T-helper 2 cell treated with Interferon-gamma antibody and Interleukin-4, amounts not matched to agents 5 μg/mL and 100 μg/mL, for 36 hours (primary cell): ENCODE measurements at places on chromosomes 1 and 21.

- no peak overlapping the region for H3K4me3 ChIP-seq
- no peaks in the 10 kb centered on the region for H3K36me3 ChIP-seq
- DNase-seq = no peak
- no peaks in the 10 kb centered on the region for H3K4me1 ChIP-seq
These were observed 109.8 kb downstream of the ROR1 start for GRCh38 chr1:63883494-63884235.

GRCh38 chr1:112699425-112700144 is 7.3 kb downstream of the RHOC start:
- H3K4me3 ChIP-seq = no peak overlapping the region
- H3K4me1 ChIP-seq = peaks cover 48% of the 10 kb centered on the region
- H3K36me3 ChIP-seq = peaks cover 41% of the 10 kb centered on the region

DNA sequence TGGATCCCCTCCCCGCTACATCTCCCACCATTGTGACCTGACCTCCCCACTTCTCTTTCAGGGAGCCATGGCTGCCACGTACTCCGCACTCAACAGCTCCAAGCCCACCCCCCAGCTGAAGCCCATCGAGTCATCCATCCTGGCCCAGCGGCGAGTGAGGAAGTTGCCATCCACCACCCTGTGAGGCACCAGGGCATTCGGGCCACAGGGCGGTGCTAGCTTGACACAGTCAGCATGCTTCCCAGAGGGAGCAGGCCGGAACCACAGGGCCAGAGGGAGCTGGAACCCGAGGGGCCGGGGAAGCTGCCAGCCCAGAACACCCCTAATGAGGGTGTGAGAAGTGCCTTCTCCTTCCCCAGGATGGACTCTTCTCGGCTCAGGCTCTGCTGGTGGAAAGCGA is 44.5 kb downstream of the RPS6KA1 start:
- H3K4me3 ChIP-seq = no peak overlapping the region
- no peak overlapping the region for H3K27ac ChIP-seq
- no peak for DNase-seq
- peaks cover 2% of the 10 kb centered on the region for H3K4me1 ChIP-seq
- peaks cover 53% of the 10 kb centered on the region for H3K36me3 ChIP-seq
- no peaks in the 10 kb centered on the region for H3K27me3 ChIP-seq

- peaks cover 45% of the 10 kb centered on the region for H3K27me3 ChIP-seq
- H3K27ac ChIP-seq = no peak overlapping the region
- no peak overlapping the region for H3K4me3 ChIP-seq
- DNase-seq = no peak
- H3K4me1 ChIP-seq = peaks cover 6% of the 10 kb centered on the region
These were observed 31.3 kb downstream of the ZBTB8B start for GRCh38 chr1:32496127-32496526.

DNA sequence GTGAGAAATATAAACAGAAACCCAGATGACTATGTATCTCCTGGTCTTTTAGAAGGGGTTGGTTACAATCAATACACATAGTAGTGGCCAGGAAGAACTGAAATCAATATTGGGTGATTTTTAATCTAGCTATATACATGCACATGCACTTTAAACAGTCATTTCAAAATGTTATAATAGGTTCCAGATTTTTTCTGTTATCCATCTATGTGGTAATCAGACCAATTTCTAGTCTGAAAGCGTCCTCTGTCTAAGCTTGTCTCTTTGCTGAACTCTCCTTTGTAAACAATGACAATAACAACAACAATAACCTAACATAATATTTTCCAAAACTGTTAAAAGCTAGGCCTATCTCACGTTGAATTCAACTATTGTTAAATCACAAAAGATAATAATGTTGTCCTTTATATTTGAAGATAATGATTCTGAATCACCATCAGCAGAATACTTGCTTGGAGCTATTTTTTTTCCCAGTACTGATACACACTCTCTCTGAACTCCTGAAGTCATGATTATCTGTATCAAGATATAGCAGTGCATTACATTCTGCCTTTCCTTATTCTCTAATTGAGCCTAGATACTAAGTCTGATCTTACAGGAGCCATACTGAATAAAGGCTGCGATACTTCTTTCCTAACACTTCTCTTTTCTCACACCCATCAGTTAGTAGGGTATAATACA is 496.8 kb upstream of the ZRANB2 start:
- no peak for DNase-seq
- H3K36me3 ChIP-seq = no peaks in the 10 kb centered on the region
- no peak overlapping the region for H3K27ac ChIP-seq
- H3K4me3 ChIP-seq = no peak overlapping the region
- no peaks in the 10 kb centered on the region for H3K4me1 ChIP-seq
- H3K27me3 ChIP-seq = no peaks in the 10 kb centered on the region

- H3K4me3 ChIP-seq = no peak overlapping the region
- no peaks in the 10 kb centered on the region for H3K4me1 ChIP-seq
- no peak for DNase-seq
- H3K27me3 ChIP-seq = peaks cover 2% of the 10 kb centered on the region
These were observed 26.5 kb upstream of the FMO2 start for GRCh38 chr1:171158551-171158950.

- H3K4me1 ChIP-seq = no peaks in the 10 kb centered on the region
These were observed 125.5 kb upstream of the CHRM3 start for GRCh38 chr1:239260842-239261241.

- DNase-seq = no peak
- H3K27ac ChIP-seq = no peak overlapping the region
- H3K4me1 ChIP-seq = no peaks in the 10 kb centered on the region
These were observed 75.3 kb upstream of the IGSF21 start for GRCh38 chr1:18032172-18032859.

- H3K27ac ChIP-seq = no peak overlapping the region
- no peaks in the 10 kb centered on the region for H3K4me1 ChIP-seq
These were observed 317.3 kb downstream of the COL11A1 start for GRCh38 chr1:102790997-102791396.

DNA sequence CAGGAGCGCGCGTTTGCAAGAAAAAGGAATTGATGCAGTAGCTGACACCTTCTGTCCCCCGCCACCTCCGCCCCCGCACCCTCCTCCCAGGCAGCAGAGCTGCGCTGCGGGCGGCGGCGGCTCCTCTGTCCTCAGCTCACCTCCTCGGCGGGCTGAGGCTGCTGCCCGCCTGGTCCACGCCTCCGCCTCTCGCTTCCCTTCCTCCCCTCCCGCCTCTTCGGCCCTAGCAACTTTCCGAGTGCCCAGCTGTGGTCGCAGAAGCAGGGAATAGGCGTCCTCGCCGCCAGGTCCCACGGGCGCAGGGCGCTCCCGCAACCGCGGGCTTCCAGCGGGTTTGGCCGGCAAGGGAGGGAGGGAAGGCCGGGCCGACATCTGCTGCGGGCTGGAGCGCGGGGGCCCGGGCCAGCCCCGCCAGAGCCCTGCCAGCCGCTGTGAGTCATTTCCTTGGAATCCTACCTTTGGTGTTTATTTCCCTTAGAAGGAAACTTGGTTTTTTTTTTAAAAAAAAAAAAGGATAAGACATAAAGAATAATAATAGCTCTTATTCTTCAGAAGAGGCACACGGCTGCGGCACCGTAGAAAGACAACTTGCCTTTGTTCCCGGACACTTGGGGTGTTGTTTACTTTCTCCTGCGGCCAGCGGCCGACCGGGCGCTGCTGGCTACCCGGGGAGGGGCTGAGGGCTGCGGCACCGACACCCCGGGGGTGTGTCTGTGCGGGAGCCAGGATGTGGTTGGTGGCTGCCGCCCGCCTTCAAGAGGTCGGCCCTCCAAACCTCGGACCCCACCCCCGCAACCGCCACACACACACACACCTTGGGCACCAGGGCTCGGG is 1.1 kb downstream of the SERTAD4 start:
- peaks cover 6% of the 10 kb centered on the region for H3K4me1 ChIP-seq
- H3K4me3 ChIP-seq = no peak overlapping the region
- peaks cover 62% of the 10 kb centered on the region for H3K27me3 ChIP-seq
- DNase-seq = no peak

GRCh38 chr1:59401581-59401980 is 104.7 kb downstream of the FGGY start:
- H3K27ac ChIP-seq = no peak overlapping the region
- no peaks in the 10 kb centered on the region for H3K27me3 ChIP-seq
- H3K36me3 ChIP-seq = no peaks in the 10 kb centered on the region
- H3K4me1 ChIP-seq = peaks cover 9% of the 10 kb centered on the region

DNA sequence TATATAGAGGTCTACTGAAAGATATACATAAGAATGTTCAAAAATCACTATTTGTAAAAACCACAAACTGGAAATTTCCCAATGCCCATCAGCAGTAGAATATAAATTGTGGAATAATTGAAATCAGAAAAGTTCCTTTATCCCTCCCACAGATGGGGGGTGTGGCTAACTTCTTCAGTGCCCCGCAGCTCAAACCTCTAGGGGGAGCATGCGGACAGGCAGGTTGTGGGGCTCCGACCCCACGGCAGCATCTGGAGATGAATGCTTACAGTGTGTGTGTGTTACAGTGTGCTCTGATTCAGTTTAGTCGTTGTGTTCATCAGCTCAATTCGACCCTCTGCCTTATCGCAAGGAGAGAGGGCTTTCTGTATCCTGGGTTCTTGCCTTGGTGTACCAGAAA is 262.1 kb upstream of the LRRC7 start:
- H3K27ac ChIP-seq = no peak overlapping the region
- no peaks in the 10 kb centered on the region for H3K36me3 ChIP-seq
- DNase-seq = no peak
- H3K4me3 ChIP-seq = no peak overlapping the region

DNA sequence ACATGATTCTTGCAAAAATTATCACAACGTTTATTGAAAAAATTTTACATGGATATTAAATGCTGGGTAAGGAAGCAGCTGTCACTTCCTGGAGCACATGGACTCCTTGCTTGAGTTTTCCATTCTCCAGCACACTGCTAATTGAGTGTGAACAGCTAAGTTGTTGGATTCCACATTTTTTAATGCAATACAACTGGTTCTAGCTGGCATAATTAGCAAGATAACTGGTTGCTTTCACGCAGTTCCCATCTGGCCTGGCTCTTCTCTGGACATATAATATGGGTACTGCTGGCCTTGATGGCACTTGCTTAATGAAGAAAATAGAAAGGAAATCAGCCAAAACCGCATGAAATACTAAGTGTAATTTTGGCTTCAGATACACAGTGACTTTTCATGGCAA is 26.6 kb downstream of the RGS21 start:
- no peaks in the 10 kb centered on the region for H3K4me1 ChIP-seq
- no peaks in the 10 kb centered on the region for H3K36me3 ChIP-seq
- no peak overlapping the region for H3K4me3 ChIP-seq
- DNase-seq = no peak

DNA sequence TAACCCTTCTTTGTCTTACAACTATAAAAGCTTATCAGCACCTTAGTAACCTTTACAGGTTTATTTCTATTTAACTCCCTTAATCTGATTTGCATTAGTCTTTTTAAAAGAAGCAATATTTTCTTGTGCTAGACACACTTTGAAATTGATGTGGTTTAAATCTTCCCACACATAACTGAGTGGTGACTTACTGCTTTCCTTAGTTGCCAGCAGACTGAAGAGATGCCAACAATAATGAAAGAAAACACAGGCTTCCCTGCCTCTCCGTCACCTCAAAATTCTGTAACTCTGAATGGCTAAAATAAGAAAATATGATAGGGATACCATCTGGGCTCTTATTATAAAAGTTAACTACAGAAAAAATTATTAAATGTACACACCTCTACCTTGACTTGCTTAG is 196.8 kb downstream of the PTBP2 start:
- H3K27ac ChIP-seq = no peak overlapping the region
- no peak for DNase-seq
- H3K4me3 ChIP-seq = no peak overlapping the region

DNA sequence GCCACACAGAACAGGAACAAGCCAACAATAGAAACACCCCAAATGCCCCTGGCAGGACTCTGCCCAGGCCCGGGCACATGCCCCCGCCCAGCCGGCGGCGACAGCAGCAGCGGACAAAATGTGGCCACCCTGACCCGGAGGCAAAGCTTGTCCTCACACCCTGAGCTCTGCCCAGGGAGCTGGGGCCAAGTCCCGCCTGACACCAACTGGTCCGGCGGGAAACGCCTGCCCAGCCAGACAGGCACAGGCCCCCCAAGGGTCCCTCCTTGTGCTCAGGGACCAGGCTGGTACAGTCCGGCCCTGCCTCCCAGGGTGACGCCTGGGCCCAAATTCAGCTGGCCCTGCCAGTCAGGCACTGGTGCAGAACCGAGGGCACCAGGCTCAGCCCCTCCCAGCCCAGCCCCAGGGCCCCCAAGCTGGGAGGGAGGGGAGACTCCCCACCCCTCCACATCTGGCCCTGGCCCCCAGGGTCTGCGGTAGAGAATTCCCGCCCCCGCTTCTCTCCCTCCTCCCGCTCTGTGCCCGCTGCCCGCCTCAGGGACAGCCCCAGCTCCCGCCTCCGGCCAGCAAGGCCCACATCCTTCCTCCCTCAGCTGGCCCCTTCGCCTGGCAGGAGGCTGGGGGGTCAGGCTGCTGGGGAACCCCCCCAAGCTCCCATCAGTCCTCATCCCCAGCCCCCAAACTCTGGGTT is 2.0 kb downstream of the AHDC1 start:
- peaks cover 2% of the 10 kb centered on the region for H3K27me3 ChIP-seq
- peak; percentile 43 for DNase-seq
- H3K36me3 ChIP-seq = no peaks in the 10 kb centered on the region
- peaks cover 47% of the 10 kb centered on the region for H3K4me1 ChIP-seq

DNA sequence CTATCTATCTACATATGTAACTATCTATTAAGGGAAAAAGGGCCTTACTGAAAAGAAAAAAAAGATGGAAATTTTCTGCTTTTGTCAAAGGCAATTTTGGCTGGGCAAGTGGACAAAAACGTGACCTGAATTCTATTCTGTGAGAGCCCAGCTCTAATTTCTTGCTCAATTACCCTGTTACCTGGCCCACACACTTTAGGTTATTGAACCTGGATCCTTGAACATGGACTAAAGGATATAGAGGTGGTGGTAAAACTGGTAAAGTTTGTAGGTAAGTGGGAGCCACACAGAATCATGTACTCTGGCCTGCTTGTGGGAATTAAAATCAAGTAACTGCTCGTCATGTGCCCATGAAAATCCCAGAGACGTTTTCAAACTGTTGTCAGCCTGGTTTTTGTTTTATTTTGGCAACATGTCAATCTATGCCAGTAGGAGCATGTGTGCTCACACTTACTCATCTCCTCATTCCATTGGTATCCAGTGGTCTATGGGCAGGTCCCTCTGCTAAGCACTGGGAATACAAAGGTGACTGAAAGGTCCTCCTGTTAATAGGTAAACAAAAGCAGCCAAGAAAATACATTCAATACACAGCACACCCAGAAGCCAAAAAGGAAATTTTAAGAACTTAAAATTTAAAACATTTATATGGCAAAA is 113.7 kb upstream of the WARS2 start:
- H3K27me3 ChIP-seq = no peaks in the 10 kb centered on the region
- no peak overlapping the region for H3K4me3 ChIP-seq
- no peak for DNase-seq
- H3K27ac ChIP-seq = no peak overlapping the region
